ENCODE measurements at places on chromosomes 6 and 20.

DNA sequence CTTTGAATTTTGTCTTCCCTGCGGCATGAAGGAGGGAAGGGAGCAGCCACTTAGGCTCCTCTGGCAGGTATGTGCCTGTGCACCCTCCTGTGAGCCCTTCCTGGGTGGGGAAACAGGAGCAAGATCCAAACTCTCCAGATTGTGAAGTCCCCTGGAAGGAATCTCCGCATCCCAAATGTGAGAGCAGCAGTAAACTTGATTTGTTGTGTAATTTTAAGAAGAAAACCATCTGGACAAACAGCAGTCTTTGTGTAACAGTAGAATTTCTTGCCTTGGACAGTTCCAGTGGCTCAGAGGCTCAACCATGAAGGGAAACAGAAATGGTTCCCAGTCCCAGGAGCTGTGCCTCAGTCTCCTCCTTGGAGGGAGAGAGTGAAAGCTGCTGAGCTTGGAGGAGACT lies 39.7 kb downstream of the CDH26 start:
- no peak for DNase-seq

GRCh38 chr20:33273117-33273851 lies 9.7 kb upstream of the BPIFB1 start:
- DNase-seq = no peak

DNA sequence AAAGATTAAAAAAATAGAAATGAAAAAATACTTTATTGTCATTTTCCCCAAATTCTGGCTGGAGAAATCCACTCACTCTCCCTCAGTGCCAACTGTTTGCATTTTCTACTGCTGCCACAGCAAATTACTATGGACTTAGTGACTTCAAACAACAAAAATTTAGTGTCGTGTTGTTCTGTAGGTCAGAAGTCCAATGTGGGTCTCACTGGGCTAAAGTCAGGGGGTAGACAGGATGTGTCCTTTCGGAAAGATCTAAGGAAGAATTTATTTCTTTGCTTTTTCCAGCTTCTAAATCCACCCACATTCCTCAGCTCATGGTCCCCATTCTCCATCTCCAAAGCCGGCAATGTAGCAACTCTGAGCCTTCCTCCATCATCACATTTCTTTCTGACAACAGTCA lies 453.3 kb downstream of the KIF16B start:
- DNase-seq = no peak

GRCh38 chr6:7087066-7087465 lies 20.7 kb upstream of the RREB1 start:
- no peak for DNase-seq

GRCh38 chr6:119276211-119276610 lies 73.3 kb downstream of the MAN1A1 start:
- no peak for DNase-seq

- peak; percentile 58 for DNase-seq
Observed at GRCh38 chr6:37699138-37699766, 1.6 kb upstream of the MDGA1 start.

GRCh38 chr20:38093641-38094077 lies 60.1 kb downstream of the RPRD1B start:
- DNase-seq = no peak

GRCh38 chr6:99602520-99603420 lies 3.9 kb upstream of the PRDM13 start:
- DNase-seq = no peak

DNA sequence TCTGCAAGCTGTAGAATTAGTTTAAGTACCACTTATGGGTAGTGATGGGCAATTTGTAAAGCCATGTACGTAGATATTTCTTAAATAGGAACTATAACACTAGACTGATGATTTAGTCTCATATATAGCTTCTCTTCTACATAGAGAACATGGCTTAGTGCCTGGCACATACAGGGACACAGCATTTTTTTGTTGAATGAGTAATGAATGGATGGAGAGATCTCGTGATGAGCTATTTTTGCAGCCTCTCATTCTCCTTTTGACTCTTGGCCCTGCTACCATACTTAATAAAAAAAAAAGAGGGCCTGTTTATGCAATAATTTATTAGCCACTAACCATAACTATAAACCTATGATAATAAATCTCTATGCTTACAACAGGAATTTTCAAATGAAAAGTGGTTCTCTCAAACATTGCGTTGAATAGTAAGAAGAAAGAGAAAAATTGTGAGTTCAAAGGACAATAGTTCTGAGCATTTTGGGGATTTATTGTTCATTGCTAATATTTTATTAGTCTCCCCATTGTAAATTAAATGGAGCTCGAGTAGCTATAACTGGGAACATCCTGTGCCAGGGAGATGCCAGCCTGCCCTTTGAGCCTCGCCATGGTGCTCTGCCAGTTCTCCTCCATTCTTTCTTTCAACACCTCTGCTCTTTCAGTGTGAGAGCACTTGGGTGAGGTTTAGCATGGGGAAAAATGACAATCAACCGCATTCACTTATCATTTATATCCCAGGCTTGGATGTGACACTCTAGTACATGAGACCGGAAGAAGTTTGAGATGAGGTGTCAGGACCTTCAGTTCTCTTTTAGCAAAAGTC lies 14.7 kb upstream of the RCAN2 start:
- DNase-seq = no peak

DNA sequence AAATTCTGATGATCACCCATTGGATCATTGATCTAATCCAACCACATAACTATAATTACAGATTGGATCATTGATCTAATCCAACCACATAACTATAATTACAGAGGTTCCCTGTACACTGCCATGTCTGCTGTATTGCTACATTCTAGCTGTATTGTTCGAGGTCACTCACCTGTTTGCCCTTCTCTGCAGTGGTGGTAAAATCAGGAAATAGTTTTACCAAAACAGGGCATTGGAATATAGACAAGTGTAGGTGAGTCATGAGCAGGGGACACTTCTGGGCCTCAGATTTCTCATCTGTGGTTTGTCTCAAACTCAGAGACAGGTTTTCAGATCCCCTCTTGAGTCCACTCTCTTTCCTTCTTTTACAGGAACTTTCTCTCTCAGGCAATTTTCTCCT lies 9.0 kb upstream of the AFDN start:
- no peak for DNase-seq

- no peak for DNase-seq
Observed at GRCh38 chr6:134723081-134723871, 226.6 kb downstream of the ALDH8A1 start.

DNA sequence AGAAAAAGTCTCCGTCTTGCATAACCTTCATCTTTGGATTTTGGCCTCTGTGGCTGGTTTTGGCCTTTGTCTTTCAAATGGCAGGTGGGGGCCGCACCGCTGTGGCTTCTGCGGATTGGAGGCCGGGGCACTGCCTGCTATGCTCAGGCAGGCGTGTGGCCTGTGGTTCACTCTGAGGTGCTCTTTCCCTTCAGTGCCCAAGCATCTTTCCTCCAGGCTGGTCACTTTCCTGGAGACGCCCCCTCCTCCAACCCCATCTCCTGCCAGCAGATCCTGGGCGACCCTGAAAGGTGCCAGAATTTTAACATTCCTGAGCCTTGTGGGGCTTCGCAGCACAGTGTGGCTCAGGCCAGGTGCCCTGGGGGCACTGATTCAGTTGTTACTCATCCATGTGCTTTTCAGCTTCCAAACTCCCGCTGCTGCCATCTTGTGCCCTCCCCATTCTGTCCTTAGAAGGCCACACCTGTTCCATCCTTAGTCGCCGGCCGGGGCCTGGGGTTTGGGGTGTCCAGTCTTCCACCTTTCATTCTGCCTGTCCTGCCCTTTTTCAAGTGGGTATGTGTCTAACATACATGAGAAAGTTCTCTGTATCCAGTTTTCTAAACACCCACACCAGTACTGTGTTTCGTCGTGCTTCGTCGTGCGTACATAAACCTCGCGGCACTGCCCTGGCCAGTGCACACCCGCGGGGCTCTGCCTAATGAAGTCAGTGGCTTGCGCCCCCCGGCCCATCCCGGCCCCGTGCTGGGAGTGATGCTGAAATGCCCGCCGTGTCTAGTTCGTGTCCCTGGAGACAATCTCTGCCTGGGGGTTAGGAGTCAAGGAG lies 12.1 kb downstream of the SS18L1 start:
- DNase-seq = no peak

GRCh38 chr6:41049955-41050354 lies 3.0 kb upstream of the APOBEC2 start:
- no peak for DNase-seq

DNA sequence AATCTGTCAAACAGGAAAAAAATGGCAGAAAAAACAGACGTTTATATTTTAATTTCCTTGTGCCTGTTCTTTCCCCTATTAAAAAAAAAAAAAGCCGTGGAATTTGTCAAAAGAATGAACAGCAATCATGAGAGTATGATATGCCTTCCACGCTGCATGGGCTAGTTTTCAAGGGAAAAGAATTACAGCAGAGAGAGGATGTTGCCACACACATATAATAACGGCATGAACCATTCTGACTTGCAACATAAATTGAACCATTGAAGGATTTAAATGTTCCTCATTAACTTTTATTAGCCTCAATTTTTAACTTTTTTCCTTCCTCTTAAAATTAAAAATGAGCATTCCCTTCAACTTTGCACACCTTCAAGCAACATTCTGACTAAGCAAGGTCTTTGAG lies 301.8 kb downstream of the FOXC1 start:
- no peak for DNase-seq

GRCh38 chr20:36308986-36309385 lies 2.8 kb downstream of the DLGAP4 start:
- DNase-seq = no peak

DNA sequence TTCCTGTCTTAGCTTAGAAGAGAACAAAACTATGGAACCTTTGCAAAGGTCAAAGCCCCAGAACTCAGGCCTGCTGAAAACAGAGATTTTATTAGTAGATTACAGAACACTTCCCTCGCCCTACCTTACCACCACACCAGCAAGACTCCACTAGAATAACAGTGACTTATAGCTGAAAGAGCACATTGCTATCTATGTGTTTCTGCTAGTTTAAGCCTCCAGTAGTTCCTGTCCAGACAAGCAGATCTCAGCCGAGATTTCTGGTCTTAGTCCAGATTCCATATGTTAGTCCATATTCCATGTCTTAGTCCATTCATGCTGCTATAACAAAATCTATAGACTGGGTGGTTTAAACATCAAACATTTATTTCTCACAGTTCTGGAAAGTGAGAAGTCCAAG lies 412.3 kb upstream of the ID4 start:
- no peak for DNase-seq

- no peak for DNase-seq
Observed at GRCh38 chr6:34953061-34954025, 64.3 kb downstream of the ANKS1A start.

DNA sequence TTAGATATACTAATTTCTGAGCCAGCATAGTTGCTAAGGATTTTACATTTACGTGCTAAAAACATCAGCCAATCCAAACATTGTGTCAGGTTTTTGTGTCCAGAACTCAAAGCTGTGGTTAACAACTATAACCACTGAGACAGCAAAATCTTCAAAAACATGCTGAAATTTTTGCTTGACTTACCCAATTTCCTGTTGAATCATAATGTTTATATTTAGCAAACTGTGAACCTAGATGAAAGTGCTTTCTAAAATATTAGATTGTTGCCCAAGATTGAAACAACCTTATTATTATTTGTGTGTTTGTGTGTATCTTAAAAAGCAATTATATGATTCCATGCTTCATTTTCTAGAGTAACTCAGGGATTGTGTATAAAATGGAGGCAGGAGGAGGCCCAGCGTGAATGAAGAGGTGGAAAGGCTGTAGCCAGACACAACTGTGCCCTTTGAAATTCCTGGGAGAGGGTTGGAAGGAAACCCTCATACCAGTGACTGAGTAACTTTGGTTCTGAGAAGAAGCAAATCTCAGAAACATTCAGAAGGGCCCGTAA lies 48.0 kb downstream of the ARMC2 start:
- no peak for DNase-seq

- no peak for DNase-seq
Observed at GRCh38 chr6:71727632-71728294, 158.6 kb upstream of the RIMS1 start.

GRCh38 chr6:11427723-11428245 lies 109.8 kb upstream of the TMEM170B start:
- DNase-seq = no peak

DNA sequence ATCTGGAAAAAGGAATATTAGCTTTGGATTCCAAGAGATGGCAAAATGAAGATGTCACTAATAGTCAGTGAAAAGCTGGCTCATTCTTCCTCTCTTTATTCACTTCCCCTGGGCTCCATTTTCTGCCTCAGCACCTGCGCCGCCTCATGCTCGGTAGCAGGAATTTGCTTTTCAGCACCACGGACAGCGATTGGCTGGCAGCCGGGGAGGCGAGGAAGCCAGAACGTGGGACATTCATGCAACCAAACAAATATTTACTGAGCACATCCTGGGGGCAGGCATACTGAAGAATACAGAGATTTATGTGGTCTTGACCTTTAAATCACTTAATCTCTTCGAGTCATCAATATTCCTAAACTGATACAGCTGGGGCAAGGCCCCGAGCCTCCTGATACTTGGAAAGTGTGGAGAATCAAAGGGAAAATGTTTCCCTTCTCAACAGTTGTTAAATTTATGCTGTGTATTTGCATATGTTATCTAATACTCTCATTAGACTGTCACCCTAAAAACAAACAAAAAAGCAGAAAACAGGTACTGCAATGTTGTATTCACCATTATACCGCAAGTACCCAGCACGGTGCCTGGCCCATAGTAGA lies 12.1 kb upstream of the PDYN start:
- peak; percentile 63 for DNase-seq

DNA sequence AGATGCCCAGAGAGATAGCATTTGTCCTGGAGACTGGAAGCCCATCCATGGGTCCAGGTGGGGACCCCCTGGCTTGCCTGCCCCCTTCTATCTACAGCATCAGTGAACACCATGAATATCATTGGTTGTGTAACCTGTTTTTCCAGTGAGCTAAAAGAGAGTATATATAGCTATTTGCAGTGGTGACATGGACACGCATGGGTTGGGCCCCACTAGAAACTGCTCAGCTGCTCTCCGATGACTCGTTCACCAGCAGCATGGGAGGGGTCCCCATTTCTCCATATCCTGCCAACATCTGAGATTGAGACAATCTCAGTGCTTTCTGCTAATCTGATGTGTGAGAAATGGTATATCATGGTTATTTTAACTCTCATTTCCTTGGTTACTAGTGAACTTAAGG lies 4.0 kb upstream of the ZC3H12D start:
- no peak for DNase-seq

DNA sequence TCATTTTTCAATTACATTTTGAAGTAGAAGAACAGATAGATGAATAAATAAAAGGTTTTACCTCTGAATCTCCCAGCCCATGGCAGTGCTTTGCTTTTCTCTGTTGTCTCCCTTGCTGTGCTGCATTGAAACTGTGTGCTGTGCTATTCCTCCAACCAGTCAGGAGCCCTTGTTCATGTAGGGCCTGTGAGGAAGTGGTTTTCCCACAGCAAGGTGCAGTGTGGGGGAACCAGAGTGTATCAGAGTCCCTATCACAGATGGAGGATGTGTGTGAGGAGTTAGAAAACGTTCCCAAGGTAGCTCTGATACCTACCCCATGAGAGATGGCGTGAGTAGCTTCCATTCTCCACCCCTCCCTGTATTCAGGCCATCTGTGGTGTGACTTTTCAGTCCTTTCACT lies 72.8 kb upstream of the RALGAPA2 start:
- DNase-seq = no peak

GRCh38 chr20:41664584-41664983 lies 46.4 kb upstream of the CHD6 start:
- no peak for DNase-seq

- no peak for DNase-seq
Observed at GRCh38 chr20:46802722-46803121, 91.9 kb upstream of the EYA2 start.

- DNase-seq = no peak
Observed at GRCh38 chr6:158630938-158631616, 13.5 kb downstream of the DYNLT1 start.

- DNase-seq = no peak
Observed at GRCh38 chr20:34403063-34403827, 40.2 kb downstream of the ITCH start.

GRCh38 chr6:39207416-39208222 lies 21.7 kb downstream of the KCNK5 start:
- DNase-seq = no peak
